Nucleus accumbens (tissue), 56 donors: ENCODE measurements at places on chromosomes 2 and 18.

GRCh38 chr2:97868986-97869721 lies 126.6 kb downstream of the TMEM131 start:
- no peak for DNase-seq

DNA sequence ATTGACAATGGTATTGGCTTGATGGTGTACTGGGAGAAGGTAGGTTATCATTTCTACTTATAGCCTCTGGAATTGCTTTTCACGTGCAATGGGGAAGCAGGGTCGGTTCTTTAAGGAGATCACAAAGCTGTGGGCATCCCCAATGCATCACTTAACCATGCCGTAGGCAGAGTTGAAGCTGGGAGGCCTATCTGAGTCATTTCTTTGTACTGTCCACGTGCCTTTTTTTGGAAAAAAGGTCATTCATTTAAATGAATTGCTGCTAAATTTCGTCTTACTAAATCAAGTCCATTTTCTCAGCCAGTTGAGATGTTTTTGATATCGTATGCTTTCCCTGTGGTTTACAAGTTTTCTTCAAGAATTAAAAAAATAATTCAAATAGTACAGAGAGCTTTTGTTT lies 17.2 kb upstream of the GYPC start:
- no peak for DNase-seq

DNA sequence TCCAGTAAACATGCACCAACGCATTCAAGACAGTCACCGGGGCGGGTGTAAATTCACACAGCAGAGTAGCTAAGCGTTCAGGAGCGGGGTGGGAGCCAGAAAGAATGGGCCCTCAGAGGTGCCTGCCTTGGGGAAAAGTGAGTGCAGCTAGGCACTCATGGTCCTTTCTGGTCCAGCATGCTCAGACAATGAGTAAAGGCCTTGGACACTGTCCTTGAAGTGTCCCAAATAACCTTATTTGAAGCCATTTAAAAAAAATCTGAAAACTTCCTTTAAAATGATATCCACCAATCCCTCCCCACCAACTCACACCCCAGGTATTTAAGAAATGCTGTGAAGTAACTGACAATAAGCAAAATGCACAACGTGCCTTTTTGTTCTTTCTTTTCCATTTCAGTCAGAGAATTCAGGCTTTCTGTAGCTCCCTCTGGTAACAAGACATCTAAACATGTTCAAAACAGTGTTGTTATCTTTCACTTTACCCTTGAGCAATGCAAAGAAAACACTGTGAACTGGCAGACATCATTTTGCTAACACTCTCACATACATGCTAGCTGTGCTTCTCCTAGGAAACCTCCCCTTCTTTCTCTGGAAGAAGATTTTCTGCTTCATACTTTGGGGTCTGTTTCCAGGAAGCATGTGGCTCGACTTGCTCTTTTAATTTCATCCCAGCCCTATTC lies 445.1 kb upstream of the SPRED2 start:
- DNase-seq = no peak

- DNase-seq = no peak
Measured at GRCh38 chr2:30341500-30342267, 105.4 kb upstream of the LCLAT1 start.

GRCh38 chr2:132496555-132496954 lies 80.0 kb downstream of the GPR39 start:
- no peak for DNase-seq

GRCh38 chr2:8253781-8254180 lies 428.1 kb upstream of the ID2 start:
- no peak for DNase-seq
